Stimulated activated CD8-positive, alpha-beta memory T cell treated with anti-CD3 and anti-CD28 coated beads, Interleukin-4, amount 100 ng/mL, for 1 hour (primary cell): ENCODE measurements at places on chromosomes 1 and 21.

DNA sequence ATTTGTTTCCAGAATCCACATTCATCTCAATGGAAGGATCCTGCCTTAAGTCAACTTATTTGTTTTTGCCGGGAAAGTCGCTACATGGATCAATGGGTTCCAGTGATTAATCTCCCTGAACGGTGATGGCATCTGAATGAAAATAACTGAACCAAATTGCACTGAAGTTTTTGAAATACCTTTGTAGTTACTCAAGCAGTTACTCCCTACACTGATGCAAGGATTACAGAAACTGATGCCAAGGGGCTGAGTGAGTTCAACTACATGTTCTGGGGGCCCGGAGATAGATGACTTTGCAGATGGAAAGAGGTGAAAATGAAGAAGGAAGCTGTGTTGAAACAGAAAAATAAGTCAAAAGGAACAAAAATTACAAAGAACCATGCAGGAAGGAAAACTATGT is 2.6 kb downstream of the GADD45A start:
- no peak for DNase-seq

DNA sequence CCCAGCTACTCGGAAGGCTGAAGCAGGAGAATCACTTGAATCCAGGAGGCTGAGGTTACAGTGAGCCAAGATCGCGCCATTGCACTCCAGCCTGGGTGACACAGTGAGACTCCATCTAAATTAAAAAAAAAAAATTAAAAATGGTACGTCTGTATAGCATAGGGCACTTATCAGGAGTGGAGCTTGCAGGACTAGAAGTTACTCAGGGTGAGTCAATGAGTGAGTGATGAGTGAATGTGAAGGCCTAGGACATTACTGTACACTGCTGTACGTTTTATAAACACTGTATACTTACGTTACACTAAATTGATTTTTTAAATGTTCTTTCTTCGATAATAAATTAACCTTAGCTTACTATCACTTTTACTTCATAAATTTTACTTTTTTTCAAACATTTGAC is 183.6 kb downstream of the NR5A2 start:
- no peak for DNase-seq

DNA sequence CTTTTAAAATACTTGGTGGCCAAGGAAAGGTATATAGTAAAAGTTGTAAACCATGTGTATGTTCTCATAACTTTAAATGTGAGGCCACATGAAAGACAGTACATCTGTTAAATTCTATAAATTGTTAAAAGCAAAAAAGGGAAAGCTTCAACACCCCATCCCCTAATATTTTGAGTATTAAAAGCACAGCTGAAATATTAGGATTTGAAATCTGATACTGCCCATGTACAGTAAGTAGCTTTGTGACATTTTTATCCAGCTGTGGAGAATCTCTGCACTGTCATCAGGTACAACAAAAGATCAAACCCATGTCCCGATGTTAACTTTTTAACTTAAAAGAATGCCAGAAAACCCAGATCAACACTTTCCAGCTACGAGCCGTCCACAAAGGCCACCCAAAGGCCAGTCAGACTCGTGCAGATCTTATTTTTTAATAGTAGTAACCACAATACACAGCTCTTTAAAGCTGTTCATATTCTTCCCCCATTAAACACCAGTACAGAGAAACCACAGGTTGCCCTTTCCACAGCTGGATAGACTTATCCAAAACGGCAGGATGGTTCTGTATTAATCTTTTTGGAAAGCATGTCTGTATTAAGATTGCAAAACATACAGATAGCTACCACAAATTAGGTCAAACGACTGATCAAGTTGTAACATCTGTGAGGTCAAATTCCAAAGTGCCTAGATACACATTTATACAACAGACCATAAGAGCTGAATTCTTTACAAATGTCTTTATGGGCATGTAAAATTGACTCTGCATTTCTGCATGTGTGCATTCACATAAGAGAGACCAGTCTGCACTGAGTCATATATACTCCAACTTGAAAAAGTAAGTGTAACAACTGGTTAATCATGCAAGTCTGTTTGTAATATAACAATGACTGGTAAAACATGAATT is 5.2 kb downstream of the IRF2BP2 start:
- DNase-seq = no peak

DNA sequence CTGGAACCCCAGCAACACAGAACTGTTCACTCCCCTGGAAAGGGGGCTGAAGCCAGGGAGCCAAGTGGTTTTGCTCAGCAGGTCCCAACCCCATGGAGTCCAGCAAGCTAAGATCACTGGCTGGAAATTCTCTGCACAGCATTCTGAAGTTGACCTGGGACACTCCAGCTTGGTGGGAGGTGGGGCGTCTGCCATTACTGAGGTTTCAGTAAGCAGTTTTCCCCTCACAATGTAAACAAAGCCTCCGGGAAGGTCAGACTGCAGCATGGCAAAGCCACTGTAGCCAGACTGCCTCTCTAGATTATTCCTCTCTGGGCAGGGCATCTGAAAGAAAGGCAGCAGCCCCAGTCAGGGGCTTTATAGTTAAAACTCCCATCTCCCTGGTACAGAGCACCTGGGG is 59.7 kb downstream of the INKA2 start:
- DNase-seq = no peak

DNA sequence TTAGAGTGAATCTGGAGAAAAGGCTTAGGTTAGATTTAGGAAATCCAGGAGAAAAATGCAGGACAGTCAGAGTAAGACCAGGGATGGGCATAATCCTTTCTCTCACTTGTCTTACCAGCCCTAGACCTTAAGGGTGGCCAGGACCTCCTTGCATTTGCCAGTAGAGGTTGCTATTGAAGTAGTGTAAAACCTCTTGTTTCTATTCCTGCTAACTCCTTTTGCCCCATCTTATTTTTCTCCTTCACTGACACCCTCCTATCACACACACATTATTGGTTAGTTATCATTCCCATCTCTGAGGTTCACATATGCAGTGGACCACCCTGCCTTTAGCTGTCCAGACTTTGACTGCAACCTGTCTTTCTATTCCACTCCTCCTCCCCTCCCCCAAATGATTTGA is 75.0 kb upstream of the MACF1 start:
- DNase-seq = no peak

- no peak for DNase-seq
Measured at GRCh38 chr21:35751171-35751570, 309.2 kb downstream of the SETD4 start.

GRCh38 chr1:205950826-205951549 is 7.7 kb upstream of the SLC26A9 start:
- no peak for DNase-seq

DNA sequence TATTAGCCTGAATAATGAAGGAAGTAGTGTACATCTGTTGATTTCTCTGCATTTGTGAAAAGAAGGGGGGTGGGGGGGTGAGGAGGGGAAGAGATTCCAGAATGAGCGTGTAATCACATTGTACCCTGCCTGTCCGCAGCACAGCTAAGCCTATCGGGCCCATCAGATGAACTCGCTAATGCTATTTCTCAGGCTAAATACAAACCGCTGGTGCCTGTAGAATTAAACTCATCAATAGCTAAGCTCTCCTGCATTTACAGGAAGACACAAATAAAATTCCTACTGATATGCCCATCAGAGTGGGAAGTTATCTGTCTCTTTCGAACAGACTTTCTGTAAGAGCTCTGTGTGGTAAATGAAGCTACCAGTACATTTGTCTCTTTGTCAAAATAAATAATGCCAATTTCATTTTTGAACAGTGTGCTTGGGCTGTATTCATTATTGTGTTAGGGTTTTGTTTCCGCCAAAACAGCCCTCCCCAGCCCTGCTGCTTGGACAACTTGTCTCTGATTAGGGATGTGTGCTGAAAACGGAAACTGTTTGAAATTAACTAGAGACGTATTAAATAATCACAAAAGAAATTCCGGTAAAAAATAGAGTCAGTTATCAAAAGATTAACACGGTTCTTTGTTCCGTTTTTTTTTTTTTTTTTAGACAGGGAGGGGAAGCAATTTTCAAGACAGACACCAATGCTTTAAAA is 305.4 kb downstream of the TTLL7 start:
- DNase-seq = no peak

DNA sequence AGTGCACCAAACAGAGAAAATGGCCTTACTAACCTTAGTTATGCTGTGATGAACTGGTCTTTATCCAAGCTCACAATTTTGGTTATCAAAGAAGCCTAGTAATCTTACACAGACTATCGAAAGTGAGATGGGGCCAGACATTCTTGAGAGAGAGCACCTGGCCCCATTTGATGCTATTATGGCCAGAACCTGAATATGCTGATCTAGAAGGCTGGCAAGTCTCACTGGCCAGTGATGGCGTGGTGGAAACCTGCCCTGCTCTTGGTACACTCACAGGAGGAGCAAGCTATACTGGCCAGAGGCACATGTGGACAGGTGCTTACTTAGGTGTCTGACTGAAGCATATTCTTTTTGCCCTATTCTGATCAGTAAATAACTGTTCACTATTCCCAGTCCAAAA is 357.8 kb upstream of the ZRANB2 start:
- DNase-seq = no peak

DNA sequence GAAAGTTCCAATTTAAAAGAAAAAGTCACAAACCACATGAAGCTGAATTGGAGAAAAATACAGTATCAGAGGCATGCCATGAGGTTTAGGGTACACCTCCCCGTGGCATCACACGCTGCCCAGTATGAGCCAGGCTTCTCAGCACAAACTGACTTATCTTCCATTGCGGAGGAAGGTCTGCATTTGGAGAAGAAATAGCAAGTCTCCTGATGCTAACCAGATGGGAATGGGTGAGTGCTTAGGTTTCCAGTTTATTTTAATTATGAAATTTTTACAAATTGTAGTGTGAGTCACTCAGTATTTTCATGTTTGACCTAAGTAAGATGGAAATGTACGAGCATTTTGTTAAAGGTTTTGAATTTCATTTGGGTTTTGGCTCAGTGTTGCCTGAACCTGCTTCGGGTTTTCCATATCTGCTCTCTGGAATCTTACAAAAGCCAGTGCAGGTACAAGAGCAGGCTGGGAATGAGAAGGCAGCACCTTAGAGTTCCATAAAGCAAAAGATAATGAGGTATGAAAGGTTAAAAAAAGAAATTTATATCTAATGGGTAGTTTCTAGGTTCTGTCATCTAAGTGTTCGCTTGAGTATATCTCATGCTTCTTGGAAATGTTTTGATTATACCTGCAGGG is 213.9 kb downstream of the PATJ start:
- no peak for DNase-seq

GRCh38 chr1:225824533-225824941 is 14.6 kb downstream of the EPHX1 start:
- no peak for DNase-seq

DNA sequence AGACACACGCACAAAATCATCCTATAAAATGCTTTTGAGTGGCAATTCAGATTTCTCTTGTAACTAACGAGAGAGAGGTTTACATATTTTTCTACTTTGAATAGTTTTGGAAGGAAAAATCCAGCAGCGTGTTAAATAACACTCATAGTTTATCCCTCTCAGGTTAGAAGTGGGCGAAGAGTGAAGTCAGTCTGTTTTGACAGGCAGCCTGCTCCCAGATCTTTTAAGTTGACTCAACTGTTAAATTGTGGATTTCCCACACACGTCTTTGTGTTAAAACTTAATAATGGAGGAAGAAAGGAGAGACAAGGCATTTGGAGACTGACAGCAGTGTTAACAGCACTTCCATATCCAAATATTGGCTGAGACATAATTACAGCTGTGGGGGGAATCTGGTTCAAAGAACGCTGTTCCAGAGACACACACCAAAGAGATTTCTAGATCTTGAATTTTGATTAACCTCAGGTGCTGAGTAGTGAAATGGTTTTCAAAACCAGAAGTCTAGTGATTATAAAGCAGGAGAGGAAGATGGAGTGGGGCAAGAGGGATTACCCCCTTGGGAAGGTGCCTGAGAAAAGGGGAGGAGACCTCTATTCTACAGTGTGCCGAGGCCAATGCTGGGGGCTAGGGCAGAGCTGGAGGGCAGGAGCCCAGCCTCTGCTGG is 2.7 kb downstream of the MAPKAPK2 start:
- no peak for DNase-seq

GRCh38 chr1:146021622-146022402 is at the start of gene HJV:
Gene HJV (minus strand): TSS chr1:146021735. CDS start chr1:146020231, 1,504 bp downstream.
- no peak for DNase-seq

DNA sequence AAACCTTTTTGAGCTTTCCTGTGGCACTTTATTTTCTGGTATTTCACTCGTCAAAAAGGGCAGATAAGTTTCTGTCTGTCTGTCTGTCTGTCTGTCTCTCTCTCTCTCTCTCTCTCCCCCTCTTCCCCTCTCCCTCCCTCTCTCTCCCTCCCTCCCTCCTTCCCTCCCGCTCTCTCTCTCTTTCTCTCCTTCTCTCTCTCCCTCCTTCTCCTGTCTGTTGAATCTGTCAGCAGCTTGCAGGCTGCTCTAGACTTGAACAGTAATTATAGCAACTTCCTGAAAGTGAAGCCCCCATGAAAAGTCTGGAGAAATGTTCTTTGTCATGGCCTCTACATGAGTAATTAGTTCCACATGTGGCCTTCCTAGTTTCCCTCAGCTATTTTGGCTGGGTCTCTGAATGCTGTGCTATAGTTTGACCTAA is 275.2 kb upstream of the C1orf105 start:
- DNase-seq = no peak

- no peak for DNase-seq
Measured at GRCh38 chr21:14739590-14739989, 193.5 kb upstream of the SAMSN1 start.

DNA sequence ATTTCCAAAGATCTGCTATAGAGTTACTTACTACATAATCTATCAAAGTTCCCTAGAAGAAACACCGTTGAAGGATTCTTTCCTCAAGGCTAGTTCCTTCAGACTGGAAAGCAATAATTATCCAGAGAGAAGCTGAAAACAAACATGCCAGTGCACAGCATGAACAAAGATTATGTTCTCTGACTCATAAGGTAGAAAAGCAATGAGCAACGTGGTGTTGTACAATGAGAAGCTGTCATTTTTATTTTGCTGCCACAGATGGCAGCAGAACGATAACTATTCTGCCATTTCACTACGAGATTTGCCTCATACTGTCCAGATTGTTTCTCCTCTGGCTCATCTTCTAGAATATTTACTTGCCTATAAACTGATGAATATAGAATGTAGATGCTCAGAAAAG is 10.7 kb downstream of the EXTL2 start:
- no peak for DNase-seq

DNA sequence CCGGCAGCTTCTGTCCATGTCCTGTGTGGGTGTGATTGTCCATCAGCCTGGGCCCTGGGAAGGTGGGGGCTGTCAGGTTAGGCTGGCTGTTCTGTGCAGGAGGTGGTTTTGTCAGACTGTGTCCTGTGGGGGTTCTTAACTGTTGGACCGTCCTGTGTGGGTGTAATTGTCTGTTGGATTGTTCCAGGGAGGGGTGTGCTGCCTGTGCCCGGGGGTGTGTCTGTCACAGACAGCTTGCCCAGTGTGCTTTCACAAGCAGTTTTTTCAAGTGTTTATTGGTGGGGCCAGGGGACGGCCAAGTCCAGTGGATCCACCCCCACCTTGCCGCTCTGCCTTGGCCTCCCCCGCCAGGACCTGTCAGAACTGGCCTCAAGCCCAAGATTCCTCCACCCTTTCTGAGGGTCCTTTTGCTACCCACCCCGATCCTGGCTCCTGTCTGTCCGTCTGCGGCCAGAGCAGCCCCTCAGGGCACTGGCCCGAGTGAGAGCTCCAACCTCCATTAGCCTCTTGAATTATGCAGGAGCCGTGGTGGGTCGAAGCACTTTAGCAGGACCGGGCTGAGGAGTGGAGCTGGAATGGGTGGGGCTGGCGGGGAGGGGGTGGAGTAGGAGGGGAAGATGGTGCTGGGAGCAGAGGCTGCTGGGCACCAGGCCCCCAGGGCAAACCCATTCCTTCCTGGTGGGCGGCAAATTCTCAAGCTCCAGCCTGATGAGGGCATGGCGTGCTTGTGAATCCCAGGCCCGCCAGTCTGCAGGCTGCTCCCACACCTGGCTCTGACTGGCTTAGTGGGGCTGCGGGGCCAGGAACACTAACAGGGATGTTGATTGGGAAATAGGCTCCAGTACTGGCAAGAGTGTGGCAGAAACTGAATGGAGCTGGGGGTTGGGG is 47.2 kb downstream of the PTPRF start:
- no peak for DNase-seq
